ENCODE measurements at places on chromosomes 1 and 21.

DNA sequence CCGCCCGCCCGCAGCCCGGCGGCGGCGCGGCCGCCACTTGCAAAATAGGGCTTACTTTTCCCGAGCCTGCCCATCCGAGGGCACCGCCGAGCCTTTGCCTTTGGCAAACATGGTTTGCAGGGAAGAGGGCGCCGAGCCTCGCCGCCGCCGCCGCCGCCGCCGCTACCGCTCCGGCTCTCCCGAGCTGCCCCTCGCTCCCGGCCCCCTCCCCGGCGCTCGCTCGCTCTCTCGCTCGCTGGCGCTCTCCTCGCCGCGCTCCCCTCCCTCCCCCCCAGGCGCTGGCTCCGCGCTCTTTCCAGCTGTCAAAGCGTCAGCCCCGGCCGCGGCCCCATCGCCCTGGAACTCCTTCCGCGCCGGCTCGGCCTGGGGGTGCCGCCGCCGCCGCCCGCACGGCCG, 298 bp downstream of the SSBP3 start:
- DNase-seq: no peak

DNA sequence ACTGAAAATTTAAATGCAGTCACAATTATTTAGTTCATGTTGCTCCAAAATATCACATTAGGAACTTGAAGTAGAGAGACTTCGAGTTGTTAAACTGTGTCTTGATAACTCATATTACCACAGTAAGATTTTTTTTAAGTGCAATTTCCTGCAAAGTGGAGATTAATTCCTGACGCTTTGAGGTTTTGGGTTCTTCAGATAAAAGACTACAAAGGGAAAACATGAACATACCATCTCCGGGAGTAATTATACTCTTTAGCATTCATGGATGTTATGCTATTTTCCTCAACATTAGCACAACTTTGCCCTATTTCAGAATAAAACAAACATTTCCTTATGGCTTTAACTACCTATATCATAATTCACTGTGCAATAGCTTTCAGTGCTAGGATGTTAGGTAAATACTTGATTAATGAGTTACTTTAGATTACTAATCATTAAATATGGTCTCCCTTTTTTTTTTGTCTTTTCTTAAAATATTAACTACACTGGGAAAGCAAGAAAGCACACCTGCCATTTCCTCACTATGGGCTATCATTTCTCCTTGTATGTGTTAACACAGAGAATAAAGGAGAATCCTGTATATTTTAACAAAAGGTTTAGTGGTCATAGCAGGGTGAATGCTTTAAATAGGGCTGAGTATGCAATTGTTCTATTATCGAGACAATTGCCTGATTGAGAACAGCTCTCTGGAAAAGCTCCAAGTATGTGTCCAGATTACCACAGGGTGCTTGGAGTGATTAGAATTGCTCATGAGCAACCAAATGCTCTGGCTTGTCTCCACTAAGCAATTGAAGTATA, 252.5 kb upstream of the C1orf105 start:
- DNase-seq: peak; percentile 81

GRCh38 chr1:200415789-200416593, 6.2 kb upstream of the ZNF281 start:
- peak; percentile 96 for DNase-seq

GRCh38 chr1:184176058-184176457, 124.5 kb downstream of the TSEN15 start:
- no peak for DNase-seq

GRCh38 chr1:172144445-172145061, 275.9 kb upstream of the C1orf105 start:
- no peak for DNase-seq

DNA sequence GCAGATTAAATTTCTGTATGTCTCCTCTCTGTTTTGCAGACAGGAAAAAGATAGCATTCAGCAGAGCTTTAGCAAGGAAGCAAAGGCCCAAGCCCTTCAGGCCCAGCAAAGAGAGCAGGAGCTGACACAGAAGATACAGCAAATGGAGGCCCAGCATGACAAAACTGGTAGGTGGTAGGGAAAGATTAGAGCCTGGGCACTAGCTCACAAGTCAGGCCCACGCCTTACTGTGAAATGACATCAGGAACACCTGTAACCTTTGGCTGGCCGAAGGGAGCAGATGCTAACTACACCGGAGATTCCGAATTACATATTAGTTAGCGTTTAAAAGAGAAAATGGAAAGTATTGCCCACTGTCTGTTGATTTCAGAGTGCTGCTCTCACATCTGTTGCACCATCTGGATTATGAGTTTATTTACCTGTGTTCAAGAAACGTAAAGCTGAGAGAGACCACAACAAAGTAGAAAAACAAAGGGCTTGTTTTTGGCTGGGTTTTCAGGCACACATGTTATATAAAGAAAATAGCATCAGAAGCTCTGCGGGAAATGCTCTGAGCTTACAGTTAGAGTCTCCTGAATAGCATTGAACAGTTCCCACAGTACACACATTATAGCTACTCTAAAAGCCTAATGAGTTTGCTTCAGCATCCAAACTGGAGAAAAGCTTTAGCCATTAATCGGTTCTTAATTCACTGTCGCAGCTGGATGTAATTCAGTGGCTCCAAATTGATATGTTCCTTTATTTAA, 160.0 kb downstream of the SDCCAG8 start:
- DNase-seq: no peak

- DNase-seq: no peak
Observed at GRCh38 chr1:6095511-6096242, 50.0 kb downstream of the KCNAB2 start.

DNA sequence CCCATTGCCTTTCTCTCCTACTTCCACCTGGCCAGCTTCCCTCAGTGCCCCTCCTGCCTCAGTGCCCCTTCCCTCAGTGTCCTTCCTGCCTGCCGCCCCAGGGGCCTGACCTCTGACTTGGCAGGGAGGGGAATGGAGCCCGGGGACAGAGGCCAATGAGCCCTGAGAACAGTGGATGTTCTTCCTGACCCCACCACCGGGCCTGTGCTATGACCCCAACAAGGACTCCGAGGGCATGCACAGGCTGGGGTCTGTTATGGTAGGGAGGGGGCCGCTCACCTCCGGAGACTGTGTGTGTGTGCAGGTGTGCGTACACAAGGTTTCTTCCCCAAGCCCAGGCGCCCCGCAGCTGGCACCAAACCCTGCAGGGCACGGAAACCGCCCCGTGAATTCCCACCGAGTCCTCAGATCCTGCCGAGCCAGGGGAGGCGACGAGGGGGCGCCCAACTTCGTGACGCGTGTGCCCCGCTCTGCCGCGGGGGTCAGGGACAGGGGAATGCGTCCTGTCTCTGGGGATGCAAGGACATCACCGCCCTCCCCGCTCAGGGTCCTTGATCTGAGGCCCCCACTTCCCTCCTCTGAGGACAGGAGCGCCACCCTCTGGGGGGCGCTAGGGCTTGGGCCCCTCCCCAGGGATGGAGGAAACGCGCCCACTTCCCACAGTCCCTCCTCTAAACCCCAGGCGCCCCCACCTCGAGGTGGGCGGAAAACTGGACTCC, 766 bp downstream of the RAP1GAP start:
- no peak for DNase-seq

GRCh38 chr21:43305336-43305665, 121.6 kb downstream of the SIK1 start:
- DNase-seq: no peak

GRCh38 chr1:61116421-61116820, 34.1 kb downstream of the NFIA start:
- DNase-seq: no peak

GRCh38 chr1:162536511-162536910, 25.0 kb upstream of the UAP1 start:
- DNase-seq: peak; percentile 76

DNA sequence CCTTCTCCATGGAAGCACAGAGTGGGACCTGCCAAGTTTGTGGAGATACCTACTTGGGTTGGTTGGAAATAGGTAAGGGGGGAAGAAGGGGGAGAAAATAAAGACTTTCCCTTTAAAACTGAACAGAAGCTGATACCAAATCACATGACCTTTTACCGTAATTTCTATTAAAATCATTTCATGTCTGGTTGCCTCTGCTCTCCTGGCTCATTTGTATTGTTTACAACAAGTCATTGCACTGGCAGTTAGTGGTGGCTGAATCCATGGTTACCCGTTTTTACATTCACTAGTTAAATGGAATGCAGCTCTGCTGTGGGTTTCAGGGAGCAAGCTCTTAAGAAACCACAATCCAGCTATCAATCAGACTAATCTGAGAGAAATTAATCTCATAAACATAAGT, 353.7 kb upstream of the ESRRG start:
- peak; percentile 28 for DNase-seq

- DNase-seq: no peak
Observed at GRCh38 chr1:179510038-179510437, 65.7 kb downstream of the NPHS2 start.

DNA sequence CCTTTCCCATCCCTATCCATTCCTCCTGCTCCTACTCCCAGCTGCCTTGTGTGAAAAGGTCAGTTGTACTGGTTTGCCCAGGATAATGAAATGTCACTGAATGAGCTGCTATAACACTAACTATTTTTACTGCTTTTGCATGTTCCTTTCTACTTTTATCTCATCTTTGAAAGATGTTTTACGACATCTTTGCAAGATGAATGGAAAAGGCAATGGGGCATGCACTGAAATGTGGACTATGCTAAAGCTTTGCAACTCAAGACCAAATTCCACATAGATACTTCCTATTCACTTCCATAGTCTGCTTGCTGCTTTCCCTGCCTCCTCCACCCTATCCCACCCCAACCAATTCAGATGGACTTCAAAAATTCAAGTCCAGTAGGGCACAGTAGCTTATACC, 111.3 kb downstream of the SETD4 start:
- no peak for DNase-seq

GRCh38 chr1:227298512-227299240, 19.6 kb downstream of the CDC42BPA start:
- no peak for DNase-seq

GRCh38 chr1:116836099-116836498, 73.6 kb upstream of the PTGFRN start:
- DNase-seq: no peak

DNA sequence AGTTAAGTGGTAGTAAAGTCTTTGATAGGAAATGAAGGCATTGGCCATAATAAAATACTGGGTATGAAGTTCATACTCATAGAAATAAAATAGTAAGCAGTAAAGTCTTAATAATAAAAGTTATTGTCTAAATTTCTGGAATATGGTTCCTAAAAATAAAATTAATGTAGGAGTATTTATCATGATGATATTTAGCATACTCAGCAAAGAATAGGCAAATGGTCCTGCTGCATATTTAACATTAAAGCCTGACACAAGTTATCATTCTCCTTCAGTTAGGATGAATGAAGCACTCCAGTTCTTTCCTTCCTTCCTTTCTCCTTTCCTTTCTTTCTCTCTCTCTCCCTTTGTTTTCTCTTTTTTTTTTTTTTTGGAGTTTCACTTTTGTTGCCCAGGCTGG, 25.3 kb downstream of the PDZK1IP1 start:
- DNase-seq: no peak

DNA sequence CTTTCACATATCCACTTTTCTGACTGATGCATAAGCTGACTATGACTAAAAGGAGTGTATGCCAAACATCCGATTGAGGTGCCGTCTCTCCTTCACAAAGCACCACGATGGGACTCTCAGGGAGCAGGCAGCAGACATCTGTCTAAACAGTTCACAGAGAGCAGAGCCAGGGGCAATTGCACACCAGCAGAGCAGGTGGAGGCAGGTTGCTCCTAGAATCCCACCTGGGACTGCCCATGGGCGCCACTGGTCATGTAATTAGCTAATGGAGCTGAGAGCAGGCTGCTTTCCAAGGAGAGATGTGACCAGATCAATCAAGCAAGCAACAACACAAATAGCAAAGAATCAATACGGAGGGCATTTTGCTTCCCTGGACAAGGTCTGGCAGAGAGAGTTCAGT, 30.5 kb upstream of the COA6 start:
- no peak for DNase-seq

GRCh38 chr21:44568261-44568660, 5.3 kb upstream of the KRTAP10-4 start:
- no peak for DNase-seq

DNA sequence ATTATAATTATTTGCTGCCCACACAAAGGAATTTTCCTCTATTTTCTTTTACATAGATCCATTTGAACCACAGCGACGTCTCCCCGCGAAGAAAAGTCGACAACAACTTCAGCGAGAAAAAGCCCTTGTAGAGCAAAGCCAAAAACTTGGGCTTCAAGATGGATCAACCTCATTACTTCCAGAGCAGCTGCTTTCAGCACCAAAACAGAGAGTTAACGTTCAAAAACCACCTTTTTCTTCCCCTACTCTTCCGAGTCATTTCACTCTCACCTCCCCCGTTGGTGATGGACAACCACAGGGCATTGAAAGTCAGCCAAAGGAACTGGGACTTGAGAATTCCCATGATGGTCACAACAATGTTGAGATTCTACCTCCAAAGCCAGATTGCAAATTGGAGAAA, 7.2 kb downstream of the GORAB start:
- DNase-seq: peak; percentile 73

DNA sequence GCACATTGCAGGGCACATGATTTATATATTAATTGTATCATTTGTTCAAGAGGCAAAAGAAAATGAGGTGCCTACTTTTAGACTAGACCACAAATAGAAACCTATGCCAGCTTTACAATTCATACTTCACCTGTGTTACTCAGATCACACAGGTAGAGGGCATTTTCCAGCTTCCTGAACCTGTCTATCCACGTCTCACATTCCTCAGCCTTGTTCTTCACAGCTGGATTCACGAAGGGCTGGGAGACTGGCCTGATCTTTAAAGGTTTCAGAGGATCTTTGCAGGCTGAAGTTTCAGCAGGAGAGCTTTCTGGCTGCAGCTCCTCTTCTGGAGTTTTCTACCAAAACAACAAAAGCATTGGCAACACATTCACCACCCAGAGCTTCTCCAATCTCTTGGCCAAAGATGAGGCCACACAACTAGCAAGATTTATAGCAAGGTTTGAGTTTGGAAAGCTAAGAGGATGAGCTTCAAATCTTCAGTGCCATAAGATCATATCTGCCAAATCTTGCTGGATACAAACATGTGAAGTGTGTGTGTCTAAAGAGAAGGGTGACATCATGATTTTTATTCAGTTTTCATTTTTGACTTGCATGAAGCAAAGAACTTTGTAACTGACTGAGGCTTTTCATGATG, 71.0 kb upstream of the CYP2J2 start:
- no peak for DNase-seq

DNA sequence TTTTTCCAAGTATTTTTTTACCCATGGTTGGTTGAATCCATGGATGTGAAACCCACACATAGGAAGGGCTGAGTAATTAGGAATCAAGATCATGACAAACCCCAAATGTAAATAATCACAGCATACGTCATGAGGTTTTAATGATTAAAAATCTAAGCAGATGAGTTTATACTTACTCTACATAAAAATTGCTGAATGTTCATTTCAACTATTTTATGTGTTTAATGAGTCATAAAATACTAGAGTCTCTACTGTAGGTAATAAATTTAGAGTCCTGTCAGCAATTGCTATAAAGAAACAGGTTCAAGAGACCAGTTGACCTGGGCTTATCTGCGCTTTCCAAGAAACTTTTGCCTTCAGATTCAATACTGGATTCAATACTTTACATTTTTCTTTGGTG, 18.2 kb downstream of the CTH start:
- peak; percentile 76 for DNase-seq

Measured in M059J (cell line).